ENCODE measurements at places on chromosomes 13 and 19.

- no peak for DNase-seq
These were observed 8.0 kb downstream of the FXYD3 start for GRCh38 chr19:35123573-35123972.

- DNase-seq: no peak
These were observed 30.6 kb upstream of the LRP3 start for GRCh38 chr19:33163481-33163880.

- DNase-seq: no peak
These were observed 15.0 kb upstream of the CLN5 start for GRCh38 chr13:76976929-76977328.

DNA sequence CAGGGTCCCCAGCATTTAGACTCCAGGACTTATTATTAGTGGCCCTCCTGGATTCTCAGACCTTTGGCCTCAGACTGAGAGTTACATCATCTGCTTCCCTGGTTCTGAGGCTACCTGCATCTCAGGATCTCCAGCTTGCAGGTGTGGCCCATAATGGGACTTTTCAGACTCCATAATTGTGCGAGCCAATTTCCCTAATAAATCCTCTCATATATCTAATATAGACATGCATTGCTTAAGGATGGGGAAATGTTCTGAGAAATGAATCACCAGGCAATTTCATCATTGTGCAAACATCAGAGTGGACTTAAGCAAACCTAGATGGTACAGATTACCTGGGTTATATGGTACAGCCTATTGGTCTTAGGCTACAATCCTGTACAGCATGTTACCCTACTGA lies 116.5 kb upstream of the FBXL3 start:
- no peak for DNase-seq

GRCh38 chr19:19227217-19227616 lies 15.5 kb downstream of the NCAN start:
- DNase-seq: no peak

DNA sequence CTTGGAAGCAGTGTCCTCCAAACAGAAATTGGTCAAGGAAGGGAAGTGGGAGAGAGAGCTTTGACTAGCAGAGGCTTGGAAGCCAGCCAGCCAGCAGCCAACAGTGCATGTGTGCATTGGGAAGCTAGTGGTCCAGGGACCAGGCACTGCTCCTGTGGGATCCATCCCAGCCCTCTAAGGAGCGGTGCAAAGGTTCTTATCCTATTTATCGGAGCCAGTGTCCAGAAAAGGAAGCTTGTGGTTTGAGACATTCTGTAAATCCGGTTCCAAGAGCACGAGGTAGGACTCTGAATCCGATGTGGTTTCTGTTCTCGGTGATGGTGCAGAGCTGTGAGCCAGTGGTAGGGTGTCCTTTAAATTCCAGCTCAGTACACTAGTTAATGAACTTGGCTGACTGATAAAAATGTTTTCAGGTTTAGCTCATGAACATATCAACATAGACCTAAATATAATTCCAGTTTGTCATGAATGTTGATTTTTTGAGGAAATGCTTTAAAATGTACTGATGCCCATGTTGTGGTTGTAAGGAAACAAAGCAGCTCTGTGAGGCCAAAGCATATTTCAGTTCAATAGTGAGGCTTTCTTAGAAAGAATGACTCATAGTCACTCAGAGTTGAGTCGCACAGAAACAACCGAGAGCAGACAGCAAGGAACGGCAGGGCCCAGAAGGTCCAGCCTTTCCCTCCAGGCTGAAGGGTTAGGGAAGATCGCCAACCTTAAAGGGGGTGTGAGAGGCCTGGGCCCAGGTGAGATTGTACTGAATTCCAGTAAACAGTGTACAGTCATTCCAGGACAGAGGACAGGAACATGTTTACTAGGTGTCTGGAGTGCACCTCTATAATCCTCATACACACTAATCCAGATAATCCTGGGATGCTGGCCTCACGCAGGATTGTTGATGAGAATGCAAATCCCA lies 21.5 kb upstream of the GARRE1 start:
- DNase-seq: no peak

DNA sequence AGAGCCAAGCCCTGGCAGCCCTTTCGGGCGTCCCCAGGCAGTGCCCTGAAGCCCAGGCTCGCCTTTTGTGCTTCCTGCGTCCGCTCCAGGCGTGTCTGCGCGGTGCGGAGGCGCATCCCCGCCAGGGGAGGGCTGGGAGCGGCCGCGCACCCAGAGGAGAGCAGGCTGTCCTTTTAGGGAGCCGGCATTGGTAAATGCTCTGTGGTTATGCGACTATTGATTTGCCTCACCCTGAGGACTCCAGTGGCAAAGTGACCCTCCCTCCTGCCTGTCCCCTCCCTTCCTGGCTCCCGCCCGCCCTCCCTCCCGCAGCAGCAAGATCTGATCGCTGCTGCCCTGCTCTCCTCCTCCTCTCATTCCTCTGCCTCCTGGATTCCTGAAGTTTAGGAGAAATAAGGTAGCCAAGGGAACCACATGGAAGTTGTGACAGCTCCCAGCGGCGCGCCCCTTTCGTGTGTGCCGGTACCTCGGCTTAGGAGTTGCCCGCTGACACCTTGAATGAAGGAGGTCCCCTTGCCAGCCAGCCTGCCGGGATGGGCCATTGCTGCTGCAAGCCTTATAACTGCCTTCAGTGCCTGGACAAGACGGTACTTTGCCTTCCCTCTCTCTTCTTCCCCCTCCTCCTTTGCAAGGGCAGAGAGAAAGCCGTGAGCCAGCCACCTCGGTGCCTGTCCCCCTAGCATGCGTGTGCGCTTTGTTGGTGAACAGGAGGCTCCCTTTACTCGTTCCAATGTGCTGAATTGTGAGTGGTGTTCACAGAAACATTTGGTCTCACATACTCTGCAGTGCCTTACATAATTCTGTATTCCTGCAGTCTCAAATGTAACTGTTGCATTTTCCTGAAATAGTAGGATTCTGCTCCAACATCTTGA lies 166.9 kb downstream of the SLC7A1 start:
- no peak for DNase-seq

- no peak for DNase-seq
These were observed 5.3 kb downstream of the TTYH1 start for GRCh38 chr19:54420383-54421168.

- DNase-seq: no peak
These were observed 20.5 kb upstream of the ZNF846 start for GRCh38 chr19:9789066-9789465.

- DNase-seq: peak; percentile 25
These were observed 517 bp downstream of the GTF2F1 start for GRCh38 chr19:6392221-6393073.

DNA sequence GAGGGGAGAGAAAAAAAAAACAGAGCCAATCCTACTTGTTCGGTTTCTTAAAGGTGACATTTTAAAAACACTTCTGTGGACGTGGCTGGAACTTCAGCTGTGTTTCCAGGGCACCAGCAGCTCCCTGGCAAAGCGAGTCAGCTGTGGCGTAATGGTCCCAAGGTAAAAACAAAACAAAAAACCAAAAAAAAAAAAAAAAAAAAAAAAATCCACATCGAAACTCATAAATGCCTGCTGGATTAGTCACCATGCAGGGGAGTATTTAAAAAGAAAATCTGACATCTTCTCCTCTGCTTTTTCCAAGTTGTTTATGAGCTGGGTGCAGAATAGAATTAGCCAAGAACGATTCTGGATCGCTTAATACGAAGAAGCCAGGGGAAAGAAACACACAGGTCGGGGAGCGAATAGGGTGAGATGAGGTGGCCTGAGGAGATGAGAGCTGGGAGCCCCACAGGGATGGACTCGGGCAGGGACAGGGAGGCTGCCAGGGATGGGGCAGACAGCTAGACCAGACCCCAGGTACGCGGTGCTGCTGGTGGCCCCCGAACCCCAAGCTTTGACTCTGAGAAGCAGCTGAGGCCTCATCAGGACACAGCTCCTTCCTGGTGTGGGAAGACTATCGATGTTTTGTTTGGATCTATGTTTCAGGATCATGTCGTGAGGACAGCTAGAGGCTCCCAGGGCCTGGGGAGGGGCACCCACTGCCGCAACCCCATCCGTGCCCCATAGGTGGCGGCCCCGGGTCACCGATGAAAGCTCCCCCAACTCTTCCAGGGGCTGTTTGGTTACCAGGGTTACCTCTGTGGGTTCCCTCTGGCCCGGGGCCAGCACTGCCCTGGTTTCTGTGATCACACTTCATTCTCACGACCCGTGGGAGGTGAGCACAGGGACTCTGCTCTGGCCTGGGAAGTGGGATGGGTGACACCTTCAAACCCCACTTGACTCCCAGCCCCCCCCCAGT lies 3.1 kb upstream of the CTXN1 start:
- peak; percentile 78 for DNase-seq

DNA sequence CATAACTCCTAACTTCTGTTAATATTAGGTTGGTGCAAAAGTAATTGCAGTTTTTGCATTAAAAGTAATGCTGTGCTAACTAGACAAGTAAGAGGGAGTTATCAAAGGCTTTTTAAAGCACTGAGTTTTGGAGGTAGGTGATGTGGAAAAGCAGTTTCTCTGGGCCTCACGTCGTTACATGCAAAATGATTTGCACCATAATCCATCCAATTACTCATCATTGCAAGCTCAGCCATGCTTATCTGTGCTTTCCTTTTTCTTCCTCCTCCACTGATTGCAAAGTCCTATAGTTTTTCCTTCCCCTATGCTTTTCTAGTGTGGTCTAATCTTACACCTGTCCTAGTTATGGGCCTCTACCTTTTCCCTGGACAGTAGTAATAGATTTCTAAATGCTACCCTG lies 35.4 kb upstream of the INTS6 start:
- no peak for DNase-seq

- DNase-seq: no peak
These were observed 514.9 kb downstream of the SLITRK6 start for GRCh38 chr13:85284349-85284748.

DNA sequence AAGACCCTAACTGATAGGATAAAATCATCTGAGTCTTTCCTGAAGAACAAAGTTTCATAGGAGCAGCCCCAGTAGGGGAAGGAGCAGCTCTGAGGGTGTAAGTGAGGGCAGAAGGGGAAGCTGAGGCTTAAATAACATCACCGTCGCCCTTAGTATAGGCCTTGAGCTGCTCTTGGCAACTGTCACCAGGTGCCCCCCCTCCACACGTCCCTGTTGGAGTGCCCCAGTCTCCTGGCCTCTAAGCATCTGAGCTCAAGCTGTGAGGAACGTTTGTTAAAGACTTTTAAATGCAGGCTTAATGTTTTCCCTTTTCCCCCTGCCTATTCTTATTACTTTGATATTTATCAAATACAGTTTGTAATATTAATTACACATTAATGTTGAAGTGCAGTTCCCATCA lies 170.6 kb downstream of the ZIC5 start:
- no peak for DNase-seq

GRCh38 chr13:95137096-95137495 lies 164.2 kb downstream of the ABCC4 start:
- no peak for DNase-seq

DNA sequence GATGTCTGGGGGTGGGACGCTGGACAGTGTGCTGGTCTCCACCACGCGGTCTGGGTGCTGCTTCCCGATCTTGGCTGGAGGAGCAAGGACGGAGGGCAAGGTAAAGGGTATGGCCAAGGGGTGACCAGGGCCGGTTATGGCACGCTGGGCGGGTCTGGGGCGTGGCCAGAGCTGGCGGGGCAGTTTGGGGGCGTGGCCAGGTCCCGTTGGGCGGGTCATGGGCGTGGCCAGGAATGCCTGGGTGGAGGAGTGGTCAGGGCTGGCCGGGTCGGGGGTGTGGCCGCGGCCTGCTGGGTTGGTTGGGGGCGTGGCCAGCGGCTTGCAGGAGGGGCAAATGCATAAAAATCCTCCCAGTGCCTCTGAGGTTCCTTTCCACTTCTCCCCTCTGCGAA lies 19.2 kb downstream of the GPX4 start:
- DNase-seq: peak; percentile 44

- no peak for DNase-seq
These were observed 1723.6 kb upstream of the PCDH20 start for GRCh38 chr13:63139277-63139676.

DNA sequence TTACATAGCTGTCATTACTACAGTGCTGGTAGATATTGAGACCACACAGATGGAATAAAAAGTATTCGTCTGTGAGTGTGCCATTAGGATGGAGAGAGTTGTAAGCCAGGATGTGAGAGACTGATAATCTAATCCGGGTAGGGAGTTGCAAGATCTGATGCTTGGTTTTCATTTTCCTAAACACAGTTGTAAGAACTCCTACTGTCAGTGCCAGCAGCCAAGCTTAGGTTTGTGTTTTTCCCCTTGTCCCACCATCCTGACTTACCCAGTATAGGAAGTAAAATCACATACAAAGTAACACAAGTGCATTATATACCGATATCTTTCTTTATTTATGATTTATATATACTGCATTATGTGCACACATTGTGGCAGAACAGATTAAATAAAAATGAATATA lies 726.4 kb upstream of the PCDH20 start:
- no peak for DNase-seq

- peak; percentile 87 for DNase-seq
These were observed 9.9 kb downstream of the LMTK3 start for GRCh38 chr19:48501494-48502349.

DNA sequence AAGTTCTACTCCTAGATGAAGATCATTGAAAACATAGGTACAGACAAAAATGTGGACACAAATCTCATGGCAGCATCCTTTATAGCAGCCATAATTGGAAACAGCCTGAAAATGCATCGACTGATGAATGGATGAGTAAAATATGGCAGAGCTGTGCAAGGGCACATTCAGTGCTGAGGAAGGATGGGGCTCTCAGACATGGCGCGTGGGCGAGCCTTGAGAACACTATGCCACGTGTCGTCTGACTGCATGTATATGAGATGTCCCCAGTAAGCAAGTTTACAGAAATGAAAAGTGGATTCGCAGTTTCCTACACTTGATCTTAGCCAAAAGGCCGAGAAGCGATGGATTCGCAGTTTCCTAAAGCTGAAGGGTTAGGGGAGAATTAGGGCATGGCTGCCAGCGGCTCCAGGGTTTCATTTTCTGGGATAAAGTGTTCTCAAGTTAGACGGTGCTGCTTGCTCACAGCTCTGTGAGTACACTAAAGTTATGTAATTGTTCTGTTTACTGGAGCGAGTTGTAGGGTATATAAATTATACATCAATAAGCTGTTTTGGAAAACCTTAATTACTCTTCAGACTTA lies 78.0 kb downstream of the RAB20 start:
- DNase-seq: no peak

- DNase-seq: no peak
These were observed 9.2 kb downstream of the PAN3 start for GRCh38 chr13:28147495-28147894.

- DNase-seq: no peak
These were observed 6.0 kb upstream of the CYP4F12 start for GRCh38 chr19:15666883-15667282.

GRCh38 chr19:4186087-4186993 lies 3.9 kb downstream of the ANKRD24 start:
- DNase-seq: peak; percentile 63

GRCh38 chr13:44040818-44041100 lies 161.1 kb downstream of the LACC1 start:
- no peak for DNase-seq

GRCh38 chr19:9797871-9798270 lies 21.0 kb downstream of the FBXL12 start:
- no peak for DNase-seq

DNA sequence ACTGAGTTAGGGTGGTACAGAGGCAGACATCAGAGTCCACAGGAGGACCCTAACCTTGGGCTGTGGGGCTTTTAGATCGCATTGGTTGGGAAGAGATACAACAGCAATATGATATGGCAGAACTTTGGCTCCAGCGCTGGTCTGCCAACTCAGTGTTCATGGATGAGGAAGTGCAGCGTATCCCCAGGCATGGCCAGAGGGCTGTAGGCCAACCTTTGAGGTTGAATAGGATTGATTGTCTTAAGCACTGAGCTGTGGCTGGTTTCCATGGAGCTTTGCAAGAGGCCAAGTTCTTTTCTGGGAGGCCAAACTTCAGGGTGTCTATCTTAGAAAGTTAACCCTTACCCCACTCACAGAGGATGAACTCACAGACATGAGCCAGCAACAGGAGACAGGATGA lies 144.1 kb upstream of the TMTC4 start:
- DNase-seq: no peak
